ENCODE measurements at places on chromosomes 7 and 10.

- no peak for DNase-seq
These were observed 127.2 kb upstream of the PODXL start for GRCh38 chr7:131683536-131684125.

GRCh38 chr10:78342827-78343653 lies 309.4 kb downstream of the RPS24 start:
- DNase-seq, result no peak

GRCh38 chr10:44715136-44715535 lies 196.0 kb upstream of the TMEM72 start:
- DNase-seq, result no peak

- DNase-seq, result no peak
These were observed 31.0 kb upstream of the PFKP start for GRCh38 chr10:3036155-3037021.

DNA sequence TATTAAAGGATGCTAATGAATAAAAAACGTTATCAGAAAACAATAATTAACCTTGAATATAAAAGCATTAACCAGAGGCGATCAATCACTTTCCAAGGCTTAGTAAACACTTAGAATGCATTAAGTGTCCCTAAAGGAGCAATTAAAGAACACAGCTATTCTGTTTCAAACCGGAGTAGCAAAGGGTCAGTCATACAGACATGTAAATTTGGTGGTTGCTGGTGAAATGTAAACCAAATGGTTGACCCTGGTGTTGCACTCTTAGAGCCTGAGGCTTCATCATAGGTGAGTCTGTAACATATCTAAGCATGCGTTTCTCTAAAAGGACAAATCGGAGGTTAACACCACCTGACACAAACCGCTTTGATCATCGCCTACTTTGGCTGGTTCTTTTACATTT lies 1280.1 kb downstream of the TYW1 start:
- DNase-seq, result no peak

GRCh38 chr10:96833220-96834001 lies 1.3 kb downstream of the LCOR start:
- DNase-seq, result peak; percentile 11

GRCh38 chr7:129990403-129991192 lies 37.8 kb upstream of the UBE2H start:
- no peak for DNase-seq

- DNase-seq, result no peak
These were observed 8.3 kb downstream of the TLL2 start for GRCh38 chr10:96505150-96506136.

DNA sequence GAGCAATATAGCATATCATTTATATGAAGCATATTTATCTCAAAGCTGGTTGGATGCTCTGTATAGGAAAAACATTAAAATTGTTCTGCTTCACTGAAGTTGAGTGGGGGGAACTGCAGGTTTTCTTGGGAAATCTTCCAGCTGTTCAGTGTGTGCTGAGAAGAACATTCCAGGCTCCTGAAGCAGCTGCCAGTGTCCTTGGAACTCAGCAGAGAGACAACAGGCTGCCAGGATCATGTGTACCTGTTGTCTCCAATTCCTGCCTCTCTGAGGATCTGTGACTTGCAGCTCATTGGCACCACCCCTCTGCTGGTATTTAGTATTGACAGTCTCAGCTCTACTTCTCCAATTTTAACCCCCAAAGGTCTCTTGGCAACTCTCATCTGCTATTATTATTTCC lies 42.3 kb upstream of the PRKG1 start:
- DNase-seq, result no peak

DNA sequence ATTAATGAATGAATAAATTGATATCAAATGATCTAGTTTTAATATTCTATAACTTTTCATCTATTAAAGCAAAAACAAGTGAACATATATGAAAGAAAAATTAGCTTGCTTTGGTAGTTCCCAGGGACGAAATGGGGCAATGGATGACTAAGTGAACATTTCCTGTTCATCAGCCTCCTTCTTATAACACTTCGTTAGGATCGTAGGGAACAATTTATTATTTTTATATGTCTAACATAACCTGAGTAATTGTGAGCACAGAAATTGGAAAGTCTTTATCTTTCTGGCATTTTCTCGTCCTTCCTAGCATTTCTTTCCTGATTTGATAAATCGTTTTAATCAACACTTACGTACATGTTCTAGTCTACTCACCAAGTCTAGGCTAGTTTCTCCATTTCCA lies 59.1 kb upstream of the PPP1R3C start:
- DNase-seq, result no peak

Data from hematopoietic multipotent progenitor cell treated with erythropoietin and hydrocortisone succinate and interleukin-3 and kit ligand, for 8 days (in vitro differentiated cells).